ENCODE measurements at places on chromosomes 7 and 10.

DNA sequence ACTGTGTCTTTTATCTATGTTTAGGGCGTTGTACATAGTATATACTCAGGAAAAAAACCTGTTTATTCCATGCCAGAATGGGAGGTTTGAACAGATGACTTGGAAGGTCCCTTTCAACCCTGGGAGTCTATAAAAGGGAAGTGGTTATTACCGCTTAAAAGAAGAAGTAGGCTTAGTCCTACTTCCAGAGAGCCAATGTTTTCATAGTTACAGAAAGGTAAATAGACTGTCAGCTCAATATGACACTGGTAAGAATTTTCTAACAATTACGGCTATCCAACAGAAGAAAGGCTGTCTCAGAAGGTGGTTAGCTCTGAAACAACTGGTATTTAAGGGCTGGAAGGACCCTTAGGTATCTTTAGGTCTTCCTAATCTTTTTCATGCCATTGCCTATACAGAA lies 1.1 kb upstream of the TFAM start:
- no peak for DNase-seq

DNA sequence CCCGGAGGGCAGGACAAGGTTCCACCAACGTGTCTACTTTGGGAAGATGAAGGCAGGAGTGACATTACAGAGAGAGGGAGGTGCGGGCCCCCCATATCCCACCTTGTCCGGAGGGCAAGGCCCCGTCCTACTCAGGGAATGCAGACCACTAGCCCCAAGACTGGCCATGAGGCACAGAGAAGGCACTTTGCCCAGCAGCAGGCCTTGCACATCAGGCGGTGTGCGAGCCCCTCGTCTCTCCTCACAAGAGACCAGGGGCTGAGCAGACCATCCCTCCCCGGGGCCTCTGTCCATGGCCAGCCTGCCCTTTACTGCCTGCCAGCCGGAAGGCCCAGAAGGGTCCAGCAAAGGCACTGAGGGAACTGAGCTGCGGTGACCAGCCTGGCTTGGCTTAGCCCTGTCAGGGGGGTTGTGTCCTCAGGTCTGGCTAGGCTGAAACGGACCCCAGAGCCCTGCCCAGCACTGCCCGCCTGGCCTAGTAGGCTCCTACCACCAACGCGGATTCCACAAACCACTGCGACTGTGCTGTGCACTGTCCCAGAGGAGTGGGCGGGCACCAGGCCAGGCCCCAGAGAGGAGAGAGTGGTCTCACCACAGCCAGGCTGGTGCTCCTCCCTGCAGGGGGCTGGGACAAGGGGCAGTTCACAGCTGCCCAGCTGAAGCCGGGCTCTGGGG lies 16.7 kb downstream of the CAMK2B start:
- no peak for DNase-seq

GRCh38 chr7:151486074-151486473 lies 33.6 kb downstream of the RHEB start:
- DNase-seq = no peak

DNA sequence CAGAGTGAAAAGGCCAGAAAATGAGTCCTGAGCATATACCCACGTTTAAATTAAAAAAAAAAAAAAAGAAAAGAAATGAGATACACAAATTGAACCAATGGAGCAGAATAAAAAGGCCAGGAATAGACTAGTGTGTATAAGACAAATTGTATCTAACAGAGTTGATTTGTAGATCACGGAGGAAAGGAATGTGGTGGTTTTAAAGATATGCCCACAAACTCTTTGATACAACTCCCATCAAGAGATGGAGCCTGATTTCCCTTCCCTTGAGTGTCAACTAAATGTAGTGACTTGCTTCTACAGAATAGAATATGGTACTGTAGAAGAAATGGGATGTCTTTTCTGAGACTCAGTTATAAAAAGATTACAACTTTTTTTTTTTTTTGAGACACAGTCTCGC lies 10.4 kb downstream of the SYPL1 start:
- no peak for DNase-seq

- no peak for DNase-seq
Observed at GRCh38 chr10:121601458-121601857, 3.2 kb upstream of the FGFR2 start.

DNA sequence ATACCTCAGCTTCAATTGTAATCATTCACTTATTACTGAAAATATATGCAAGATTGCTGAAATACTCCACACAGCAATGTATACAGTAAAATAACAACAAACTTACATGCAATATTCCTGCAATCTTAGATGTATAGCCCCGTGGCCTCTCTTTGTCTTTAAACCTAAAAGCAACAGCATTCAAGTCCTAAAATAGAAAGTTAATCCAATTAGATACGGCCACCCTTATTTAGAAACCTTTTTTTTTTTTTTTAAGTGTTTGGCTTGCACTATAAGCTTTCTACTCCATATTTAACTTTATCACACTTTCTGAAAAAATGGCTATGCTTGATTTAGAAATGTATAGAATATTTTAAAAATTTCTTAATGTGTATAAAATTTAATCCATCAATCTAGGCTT lies 67.6 kb downstream of the IDE start:
- no peak for DNase-seq

- no peak for DNase-seq
Observed at GRCh38 chr7:151058781-151059366, 515 bp upstream of the SLC4A2 start.
